CD4-positive, alpha-beta T cell treated with Interleukin-12 subunit alpha and Interleukin-12 subunit beta, for 1 hour (primary cell): ENCODE measurements at places on chromosomes 4 and X.

DNA sequence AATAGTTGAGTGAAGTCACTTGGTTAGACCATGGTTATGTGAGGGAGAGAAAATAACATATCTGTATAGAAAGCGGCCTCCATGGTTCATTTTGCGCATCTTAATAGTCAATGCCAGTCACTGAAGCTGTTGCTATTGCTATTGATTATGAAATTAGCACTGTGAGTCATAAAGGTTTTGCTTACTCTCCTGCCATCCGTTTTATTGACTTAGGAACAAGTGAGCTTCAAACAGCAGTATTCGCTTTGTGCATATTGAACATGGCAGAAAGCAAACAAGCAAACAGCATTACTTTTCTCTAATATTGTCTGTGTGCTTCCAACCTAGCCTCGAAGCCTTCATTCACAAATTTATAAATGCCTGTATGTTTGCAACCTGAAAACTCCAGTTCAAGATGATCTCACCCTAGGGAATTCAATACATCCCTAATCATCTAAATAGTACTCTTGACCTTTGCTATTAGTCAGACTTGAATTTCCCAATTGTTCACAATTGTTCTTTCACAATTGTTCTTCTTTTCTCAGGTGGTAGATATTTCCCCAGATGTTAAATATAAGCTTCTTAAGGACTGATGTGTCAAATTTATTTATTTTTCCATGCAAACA is 55.9 kb upstream of the GABRA2 start:
- no peak for DNase-seq

DNA sequence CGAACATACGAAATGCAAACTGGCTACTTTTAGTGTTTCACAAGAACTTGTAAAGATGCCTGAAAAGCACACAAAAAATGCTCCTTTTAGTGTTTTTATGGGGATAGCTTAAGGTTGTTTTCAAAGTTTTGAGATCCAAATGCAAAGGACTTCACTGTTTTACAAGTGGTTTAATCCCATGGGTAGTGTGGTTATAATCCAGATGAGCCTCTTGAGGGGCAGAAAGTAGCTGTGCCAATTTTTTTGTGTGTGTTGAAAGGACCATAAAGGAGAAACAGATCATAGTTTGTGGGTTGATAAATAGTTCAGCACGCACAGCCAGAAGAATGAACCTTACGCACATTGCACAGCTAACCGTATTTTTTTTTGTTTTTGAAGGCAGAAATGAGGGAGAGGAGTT is 126.9 kb upstream of the GIMD1 start:
- DNase-seq: no peak

GRCh38 chr4:31078661-31079060 is 358.5 kb downstream of the PCDH7 start:
- no peak for DNase-seq

DNA sequence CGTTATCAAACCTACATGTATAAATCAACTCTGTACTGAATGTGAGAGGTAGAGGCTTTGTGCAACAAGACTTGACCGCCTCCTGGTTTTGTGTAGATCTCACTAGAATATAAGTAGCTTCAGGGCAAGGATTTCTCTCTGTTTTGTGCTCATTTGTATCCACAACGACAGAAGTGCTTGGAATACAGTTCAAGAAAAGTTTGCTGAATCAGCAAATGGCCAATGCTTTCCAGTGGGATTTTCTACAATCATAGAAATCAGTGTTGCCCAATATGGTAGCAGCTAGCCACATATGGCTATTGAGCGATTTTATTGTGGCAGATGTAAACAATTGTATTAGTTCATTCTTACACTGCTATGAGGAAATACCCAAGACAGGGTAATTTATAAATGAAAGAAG is 127.4 kb downstream of the VCX3A start:
- no peak for DNase-seq

DNA sequence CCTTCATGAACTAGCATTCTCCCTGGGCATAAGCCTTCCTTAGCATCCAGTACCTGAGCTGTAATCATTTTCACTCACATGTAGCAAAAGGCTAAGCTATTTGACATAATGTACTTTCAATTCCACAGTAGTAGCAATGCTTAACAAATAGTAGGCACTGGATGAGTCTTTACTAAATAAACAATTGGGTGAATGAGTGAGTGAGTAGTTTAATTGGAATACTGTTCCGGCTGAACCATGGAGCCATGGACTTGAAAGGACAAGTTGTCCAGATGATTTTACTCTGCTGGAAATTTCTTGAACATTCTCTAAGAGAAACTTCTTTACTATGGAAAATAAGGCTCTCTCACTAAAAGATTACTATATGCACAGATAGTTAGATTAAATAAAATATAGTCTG is 159.3 kb downstream of the FAM47B start:
- no peak for DNase-seq

DNA sequence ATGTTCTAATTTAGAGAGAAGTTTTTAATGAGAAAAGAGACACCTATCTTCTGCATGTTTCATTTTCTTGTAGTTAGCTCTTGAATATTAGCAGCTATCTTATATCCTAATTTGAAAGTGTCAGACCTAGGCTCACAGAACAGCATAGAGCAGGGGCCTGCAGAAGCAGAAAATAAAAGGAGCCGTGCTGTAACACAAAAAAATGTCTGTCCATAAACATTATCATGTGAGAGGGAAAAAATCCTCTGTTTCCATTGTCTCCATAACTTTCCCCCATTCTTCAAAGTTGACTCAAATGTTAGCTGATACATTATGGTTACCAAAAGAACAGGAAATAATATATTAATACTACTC is 329.2 kb upstream of the EPHA5 start:
- no peak for DNase-seq

- DNase-seq: no peak
Measured at GRCh38 chr4:47274901-47275300, 188.6 kb downstream of the COMMD8 start.

GRCh38 chrX:118807151-118808017 is 16.2 kb upstream of the ZCCHC12 start:
- peak; percentile 30 for DNase-seq

DNA sequence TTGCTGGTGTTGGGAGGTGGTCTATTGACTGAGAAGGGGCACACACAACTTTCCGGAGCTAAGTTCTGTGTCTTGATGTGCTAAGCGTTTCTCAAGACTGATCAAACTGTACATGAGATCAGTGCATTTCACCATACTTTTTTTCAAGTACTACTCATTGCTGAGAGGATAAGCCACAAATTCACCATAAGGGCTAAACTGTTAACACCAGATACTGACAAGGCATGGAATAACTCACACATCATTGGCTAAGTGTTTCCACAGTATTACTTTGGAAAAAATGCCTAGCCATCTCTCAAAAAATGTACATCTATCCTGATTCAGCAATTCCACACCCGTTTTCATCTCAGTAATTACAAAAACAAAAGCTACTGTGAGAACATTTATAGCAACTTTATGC is 13.0 kb downstream of the RBMX start:
- DNase-seq: no peak

GRCh38 chr4:158823461-158823873 is 54.6 kb downstream of the FNIP2 start:
- no peak for DNase-seq

GRCh38 chr4:52935317-52935716 is 73.2 kb downstream of the RASL11B start:
- no peak for DNase-seq

GRCh38 chr4:59094505-59094904 is 1984.3 kb upstream of the IGFBP7 start:
- no peak for DNase-seq

- no peak for DNase-seq
Measured at GRCh38 chr4:147863111-147863747, 131.3 kb downstream of the ARHGAP10 start.

GRCh38 chr4:46432923-46433322 is 43.0 kb upstream of the GABRA2 start:
- DNase-seq: no peak

GRCh38 chr4:138935-139334 is 14.6 kb downstream of the ZNF718 start:
- no peak for DNase-seq

- DNase-seq: no peak
Measured at GRCh38 chr4:152488246-152488645, 47.6 kb downstream of the FBXW7 start.

- peak; percentile 3 for DNase-seq
Measured at GRCh38 chr4:115851918-115852766, 738.7 kb upstream of the NDST4 start.

- no peak for DNase-seq
Measured at GRCh38 chr4:123976285-123976684, 579.7 kb downstream of the SPRY1 start.

- DNase-seq: no peak
Measured at GRCh38 chr4:92333016-92333415, 29.2 kb downstream of the GRID2 start.

GRCh38 chr4:53011259-53011905 is 149.3 kb downstream of the RASL11B start:
- no peak for DNase-seq

DNA sequence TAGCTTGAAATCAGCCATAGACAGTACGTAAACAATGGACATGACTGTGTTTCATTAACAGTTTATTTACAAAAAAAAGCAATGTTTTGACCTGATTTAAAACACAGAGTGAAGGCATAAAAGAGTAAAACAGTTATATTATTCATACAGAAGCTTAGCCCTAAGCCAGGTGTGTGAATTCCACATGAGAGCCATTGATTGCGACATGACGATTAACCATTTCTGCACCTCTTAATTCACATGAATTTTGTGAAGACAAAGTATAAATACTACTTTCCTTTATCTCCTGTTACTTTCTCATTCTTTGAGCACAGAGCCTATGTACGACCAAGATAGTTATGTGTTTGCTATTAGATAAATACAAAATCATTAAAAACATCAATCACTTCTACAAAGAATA is 55.0 kb upstream of the MAGEB18 start:
- DNase-seq: no peak

DNA sequence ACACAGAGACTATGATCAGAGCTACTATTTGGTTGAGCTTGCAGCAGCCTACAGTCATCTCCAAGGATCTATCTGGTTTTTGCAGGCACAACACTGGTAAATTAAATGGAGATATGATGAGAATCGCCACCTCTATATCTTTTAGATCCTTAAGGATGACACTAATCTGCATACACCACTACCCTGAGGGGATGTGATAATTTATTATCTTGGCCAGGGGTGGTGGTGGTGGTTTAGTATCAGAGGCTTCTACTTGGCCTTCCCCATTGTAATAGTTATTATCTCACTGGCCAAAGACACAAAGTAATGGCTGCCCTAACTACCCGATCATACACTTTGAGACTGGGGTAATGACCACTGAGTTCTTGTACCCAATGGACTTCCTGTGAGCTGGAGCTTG is 21.2 kb downstream of the CCDC160 start:
- DNase-seq: no peak

DNA sequence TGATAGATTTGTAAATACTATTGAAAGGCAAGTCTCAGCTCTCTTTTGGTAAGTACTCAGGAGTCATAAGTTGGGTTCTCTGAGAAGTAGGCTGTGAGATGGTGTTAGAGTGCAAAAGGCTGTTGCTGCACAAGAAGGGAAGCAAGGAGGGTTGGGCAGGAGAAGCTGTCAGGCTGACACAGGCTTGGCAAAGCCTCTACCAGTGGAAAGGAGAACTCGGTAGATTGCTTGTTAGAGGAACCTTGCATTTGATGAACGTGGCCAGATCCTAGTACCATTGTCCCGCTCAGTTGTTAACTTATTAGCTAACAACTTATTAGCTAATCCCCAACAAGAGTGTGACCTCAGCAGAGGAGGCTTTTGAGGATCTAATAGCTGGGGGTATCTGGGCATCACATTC is 449.3 kb upstream of the BOD1L1 start:
- no peak for DNase-seq

DNA sequence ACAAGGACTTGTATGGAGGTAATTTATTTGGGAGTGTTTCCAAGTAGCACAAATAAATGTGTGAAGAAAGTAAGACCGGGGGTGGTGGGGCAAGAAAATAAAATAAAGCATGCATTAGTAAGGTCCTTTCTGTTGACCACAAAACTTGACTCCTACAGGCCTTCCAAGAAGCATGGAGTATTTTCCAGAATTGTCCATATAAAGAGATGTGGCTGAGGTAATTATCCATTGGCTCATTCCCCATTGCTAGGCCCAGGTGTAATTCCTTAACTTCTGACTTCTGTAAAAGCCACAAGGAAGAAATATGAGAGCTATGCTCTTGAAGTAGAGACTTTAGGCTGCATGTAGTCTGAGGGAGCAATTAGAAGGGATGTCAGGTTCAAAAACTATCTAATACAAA is 430.5 kb upstream of the PABPC4L start:
- DNase-seq: no peak

GRCh38 chr4:24382381-24382780 is 202.0 kb downstream of the DHX15 start:
- no peak for DNase-seq
